ENCODE measurements at places on chromosomes 3 and 15.

DNA sequence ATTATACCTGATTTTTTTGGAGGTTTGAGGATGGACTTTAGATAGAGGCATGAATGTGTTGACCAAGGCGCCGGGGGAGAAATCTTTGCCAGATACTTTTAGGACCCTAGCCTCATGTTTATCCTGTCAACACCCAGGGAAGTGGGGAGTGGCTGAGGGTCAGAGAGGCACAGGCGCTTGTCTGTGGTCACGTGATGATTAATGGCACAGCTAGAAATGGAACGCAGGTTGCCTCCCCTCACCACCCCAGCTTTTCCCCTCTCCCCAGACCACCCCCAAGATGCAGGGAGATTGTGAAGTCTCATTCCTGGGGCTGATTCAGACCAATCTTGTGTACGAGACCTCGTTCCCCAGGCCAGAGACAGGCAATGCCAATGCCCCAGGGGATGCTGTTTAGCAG is 218.4 kb upstream of the LINGO1 start:
- no peak for DNase-seq

GRCh38 chr3:108021131-108021530 is 69.7 kb downstream of the CD47 start:
- no peak for DNase-seq

- DNase-seq = no peak
Measured at GRCh38 chr3:35908366-35909232, 269.3 kb downstream of the ARPP21 start.

GRCh38 chr3:27224197-27224596 is 145.0 kb downstream of the NEK10 start:
- DNase-seq = no peak

DNA sequence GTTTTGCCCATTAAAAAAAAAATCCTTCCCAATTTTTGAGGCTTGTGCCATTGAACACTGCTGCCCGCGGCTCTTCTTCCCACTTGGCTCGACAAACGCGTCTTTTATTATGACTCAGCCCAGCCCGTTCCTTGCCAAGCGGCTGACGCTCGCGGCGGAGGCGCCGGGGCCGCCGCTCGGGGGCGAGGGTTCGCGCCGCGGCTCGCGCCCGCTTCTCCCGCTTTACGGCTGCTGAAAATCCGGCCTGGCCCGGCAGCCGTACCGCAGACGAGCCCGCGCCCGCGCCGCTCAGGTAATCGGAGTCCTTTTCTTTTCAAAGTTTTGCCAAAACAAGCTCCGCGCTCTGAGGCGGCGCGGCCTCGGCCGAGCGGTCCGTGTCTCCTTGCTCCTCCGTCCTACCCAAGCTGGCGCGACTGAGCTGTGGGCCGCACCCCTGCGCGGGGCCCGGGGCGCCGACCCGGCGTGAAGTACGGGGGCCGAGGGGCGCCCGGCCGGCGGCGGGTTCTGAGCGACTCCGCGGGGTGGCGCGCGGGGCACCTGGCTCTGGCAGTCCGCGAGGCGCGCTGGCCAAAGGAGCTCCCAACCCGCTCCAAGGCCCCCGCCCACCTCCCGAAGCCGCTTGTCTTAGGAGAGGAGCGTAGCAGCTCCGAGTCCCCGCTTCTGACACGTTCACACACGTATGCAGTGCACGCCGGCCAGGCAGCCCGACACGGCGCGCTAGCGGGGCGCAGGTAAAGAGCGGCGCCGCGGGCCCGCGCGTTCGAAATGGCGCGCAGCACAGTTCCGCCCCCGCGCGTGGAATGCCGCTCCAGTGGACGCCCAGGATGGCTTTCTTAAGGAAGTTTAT is 418.2 kb upstream of the NAALADL2 start:
- peak; percentile 21 for DNase-seq

GRCh38 chr3:113634782-113635474 is 61.5 kb downstream of the USF3 start:
- DNase-seq = no peak

DNA sequence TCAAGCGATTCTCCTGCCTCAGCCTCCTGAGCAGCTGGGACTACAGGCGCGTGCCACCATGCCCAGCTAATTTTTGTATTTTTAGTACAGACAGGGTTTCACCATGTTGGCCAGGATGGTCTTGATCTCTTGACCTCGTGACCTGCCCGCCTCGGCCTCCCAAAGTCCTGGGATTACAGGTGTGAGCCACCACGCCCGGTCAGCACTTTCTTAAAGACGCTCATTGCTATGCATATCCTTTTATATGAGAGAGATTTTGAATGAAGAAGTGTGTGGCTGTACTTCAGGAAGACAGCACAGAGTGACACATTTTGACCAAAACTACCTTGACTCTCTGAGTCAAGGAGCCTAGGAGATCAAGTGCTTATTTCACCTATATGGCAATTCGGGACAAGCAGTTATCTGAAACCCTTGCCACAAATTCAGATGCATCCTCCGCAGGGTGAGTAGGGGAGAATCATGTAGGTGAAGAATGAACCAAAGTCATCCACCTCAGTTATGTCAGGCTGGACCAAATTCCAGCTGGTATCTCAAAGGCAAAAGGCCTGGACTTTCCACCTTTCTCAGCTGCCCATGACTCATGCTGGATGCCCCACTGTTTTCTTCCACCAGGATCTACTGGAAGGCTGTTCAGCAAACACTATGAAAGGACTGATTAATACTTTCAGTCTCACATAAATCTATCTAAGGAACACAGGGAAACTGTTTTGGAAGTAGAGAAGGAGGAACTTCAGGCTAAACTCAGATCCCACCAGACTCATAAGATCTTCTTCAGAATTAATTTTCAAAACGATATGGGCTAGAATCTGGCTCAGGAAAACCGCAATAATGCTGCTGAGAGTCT is 31.9 kb downstream of the SUSD5 start:
- no peak for DNase-seq

DNA sequence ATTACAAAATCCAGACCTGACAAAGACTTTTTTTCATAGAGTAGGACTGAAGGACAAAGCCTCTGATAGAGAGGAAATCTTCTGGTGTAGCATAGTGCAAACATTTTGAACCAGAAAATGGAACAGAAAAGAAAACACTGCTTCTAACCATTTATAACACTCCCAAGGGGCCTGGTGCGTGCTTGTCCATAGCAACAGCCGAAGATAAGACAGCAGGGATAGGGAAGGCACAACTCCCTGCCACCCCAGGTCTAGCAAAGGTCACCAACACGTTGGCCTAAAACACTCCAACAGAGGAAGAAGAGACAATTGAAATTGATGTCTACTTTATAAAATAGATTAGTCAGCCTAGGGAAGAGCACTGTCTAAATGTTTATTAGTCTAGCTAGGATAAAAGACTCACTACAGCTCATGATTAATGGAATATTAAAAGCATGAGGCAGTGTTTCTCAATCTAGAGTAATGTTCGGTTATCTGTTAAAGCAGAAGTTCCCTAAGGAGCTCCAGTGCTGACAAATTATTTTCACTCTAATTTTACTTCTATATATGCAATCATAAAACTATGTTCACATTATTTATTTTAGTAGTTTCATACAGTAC is 145.2 kb downstream of the P3H2 start:
- DNase-seq = no peak

DNA sequence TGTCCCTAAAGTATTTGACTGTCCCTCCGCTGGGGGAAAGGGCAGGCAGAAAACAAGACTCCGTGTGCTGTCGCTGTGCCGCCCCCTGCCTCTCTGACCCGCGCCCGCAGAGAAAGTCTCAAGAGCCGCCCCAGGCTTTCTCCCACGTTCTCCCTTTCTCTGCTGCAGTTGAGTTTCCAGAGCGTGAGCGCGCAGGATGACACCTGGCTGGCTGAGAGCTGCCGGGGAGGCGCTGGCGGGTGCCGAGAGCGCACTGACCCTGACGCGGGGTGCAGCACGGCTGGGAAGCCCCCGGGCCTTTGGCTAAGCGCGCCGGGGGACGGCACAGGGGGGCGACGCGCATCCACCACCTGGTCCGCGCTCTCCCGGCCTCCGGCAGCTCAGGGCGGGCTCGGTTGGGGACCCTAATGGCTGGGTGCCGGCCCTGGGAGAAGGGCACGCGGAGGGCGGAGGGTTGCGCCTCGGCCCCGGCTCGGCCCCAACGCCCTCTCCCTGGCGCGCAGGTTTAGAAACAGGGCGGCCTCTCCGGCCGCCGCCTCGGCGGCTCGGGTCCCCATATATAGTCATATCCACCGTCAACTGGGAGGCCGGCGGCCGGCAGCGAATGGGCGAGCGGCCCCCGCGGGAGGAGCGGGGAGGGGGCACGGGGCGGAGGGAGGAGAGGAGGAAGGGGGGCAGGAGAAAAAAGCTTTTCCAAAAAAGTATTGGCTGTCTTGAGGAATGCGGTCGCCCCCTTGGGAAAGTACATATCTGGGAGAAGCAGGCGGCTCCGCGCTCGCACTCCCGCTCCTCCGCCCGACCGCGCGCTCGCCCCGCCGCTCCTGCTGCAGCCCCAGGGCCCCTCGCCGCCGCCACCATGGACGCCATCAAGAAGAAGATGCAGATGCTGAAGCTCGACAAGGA is at the start of gene TPM1:
Gene TPM1 (plus strand): TSS at position 774 of the 903 bp plus-strand sequence. CDS start 83 bp downstream, at position 857.
- no peak for DNase-seq

DNA sequence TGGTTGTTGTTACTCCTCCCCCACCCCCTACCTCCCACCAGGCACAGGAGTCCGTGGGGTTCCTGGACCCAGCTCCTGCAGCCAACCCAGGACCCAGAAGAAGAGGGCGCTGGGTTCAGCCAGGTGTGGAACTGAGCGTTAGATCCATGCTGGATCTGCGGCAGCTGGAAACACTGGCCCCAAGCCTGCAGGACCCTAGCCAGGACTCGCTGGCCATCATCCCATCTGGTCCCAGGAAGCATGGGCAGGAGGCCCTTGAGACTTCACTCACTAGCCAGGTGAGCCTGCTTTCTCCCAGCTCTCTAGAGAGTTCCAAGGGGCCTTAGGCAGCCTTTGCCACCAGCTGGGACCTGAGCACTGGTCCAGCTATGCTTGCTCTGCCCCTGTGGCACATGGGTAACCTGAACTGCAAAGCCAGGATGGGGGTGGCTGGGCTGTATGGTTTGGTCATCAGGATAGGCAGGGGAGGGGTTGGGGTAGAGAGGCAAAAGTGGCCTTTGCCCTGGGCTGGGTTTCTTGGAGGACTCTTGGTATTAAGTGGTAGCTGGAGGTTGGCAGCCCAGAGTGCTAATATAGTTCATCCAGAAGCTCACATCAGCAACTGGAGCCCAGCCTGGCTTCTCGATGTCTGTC is 7.0 kb upstream of the JMJD7 start:
- no peak for DNase-seq

GRCh38 chr3:59128685-59129084 is 78.9 kb upstream of the CFAP20DC start:
- DNase-seq = no peak

- DNase-seq = no peak
Measured at GRCh38 chr3:62874711-62875557, at the start of gene CADPS. TSS of gene CADPS (minus strand) at chr3:62875416. CDS start at chr3:62875029, 387 bp downstream.

DNA sequence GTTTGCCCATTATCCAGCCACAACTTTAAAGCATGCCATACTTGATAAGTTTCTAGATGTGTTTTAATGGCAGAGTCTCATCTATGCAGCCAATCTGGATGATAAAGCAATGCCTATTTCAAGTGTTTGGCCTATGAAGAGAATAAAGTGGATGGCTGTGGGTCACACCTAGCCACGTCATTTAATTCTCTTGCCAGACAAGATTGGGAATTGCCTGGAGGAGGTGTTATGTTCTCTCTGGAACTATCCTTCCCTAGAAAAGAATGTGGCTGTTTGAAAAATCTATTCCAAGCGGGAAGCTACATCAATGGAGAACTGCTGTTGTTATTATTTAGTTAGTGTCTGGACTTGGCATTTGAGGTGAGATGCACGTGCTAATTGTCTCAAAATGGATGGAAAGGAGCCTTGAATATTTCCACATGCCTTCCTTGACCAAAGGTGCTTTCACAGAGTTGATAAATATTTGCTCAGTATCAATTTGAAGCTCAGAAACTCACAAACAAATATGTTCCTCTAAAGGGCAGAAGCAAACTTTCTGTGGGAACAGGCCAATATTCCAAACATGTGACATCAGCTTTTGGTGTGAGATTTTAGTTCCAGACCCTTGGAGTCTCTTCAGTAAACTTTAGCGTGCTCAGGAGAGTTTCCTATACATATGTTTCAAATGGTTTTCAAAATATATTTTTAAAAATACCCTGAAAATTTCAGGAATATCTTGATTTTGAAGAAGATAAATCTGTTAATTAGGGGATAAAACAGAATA is 510.6 kb upstream of the SGO1 start:
- no peak for DNase-seq

Data from stimulated activated CD8-positive, alpha-beta memory T cell treated with anti-CD3 and anti-CD28 coated beads, Interleukin-7, amount 100 ng/mL, for 24 hours (primary cell).